ENCODE measurements at places on chromosomes 11 and 22.

DNA sequence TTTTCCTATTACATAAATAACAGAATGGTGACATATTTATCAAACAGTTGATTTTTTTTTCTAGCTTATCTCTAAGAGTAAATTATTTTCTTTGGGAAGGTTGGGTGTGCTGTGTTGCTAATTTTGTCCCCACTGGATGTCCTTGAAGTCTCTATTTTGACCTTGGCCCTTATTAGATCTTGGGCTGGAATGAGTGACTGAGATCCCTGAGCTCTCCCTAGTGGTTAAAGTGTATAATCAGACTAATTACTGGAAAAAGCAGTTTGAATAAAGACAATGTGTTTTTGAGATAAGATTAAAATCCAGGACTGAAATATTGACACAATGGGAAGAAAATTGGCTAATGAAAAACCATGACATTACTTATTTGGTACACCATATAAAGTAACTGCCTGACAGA is 56.1 kb downstream of the AASDHPPT start:
- DNase-seq: no peak

GRCh38 chr11:75852406-75853017 is 37.5 kb downstream of the UVRAG start:
- no peak for DNase-seq

DNA sequence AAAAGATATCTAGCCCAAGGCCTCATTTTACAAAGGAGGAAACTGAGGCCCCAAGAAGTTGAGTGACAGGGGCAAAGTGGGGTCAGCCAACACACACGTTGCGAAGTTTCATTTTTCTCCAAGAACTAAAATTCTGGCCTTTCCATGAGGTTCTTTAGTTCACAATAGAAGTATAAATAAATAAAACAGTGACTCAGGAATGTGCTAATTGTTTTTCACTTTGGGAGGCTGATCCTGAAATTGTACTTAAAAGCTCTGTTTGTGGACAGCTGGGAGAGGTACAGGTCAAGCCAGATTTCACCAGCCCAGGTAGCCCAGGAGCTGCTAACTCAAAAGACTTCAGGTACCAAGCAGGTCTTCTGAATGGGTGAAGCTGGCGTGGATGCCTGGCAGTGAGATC is 105.2 kb downstream of the TRAF6 start:
- no peak for DNase-seq

GRCh38 chr11:128970598-128971190 is 28.0 kb upstream of the TP53AIP1 start:
- no peak for DNase-seq

- DNase-seq: no peak
These were observed 855 bp upstream of the MS4A5 start for GRCh38 chr11:60428517-60428916.

DNA sequence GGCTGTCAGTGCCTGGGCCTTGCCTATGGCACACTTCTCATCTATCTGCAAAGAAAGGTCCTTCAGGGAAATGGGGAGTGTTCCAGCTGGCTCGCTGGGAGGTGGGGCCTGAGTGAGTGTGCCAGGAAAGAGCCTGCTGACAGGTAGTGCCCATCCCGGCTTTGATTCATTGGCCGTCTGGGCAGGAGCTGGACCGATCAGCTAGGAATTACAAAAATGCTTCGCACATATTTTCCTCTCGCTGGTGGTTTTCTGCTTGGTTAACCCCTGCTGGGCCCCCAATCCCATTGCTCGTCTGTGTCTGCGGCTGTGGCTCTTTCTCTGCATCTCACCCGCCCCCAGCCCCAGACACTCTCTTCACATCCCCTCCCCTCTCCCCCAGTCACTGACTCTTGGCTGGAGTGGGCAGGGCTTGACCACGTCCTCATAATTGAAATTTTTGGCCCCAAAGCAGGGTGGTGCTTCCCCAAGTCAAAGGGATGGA is 10.8 kb downstream of the LIF start:
- no peak for DNase-seq

DNA sequence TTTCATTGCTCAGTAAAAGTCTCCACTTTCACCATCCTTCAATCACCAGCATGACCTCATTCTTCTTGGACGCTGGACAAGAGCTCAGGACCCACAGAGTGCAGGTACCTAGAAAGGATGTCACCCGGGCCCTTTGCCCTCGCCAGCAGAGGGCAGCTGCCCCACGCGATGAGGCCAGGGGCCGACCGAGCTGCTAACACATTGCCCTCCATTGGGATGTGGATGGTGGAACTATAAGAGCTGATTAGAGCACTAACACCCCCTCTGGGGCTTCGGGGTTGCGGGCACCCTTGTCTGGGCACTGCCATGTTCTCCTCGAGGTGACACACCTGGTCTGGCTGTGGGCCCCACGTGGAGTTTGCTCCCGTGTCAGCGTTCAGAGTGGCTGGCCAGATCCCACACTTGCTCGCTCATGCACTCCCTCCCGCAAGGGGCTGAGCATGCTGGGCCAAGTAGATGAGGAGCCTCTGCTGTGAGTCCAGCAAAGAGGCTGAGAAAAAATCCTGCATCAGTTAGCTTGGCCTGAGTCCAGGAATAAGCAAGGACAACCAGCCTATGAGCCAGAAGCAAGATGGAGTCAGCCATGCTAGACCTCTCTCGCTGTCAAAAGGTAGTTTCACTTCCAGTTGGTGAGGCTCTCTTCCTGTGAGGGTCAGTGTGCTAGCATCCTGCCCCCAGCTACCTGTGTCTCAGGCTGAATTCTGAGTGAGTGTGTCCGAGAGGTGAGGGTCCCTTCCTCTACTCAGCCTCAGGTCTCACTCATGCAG is 9.8 kb downstream of the KRTAP5-6 start:
- no peak for DNase-seq

DNA sequence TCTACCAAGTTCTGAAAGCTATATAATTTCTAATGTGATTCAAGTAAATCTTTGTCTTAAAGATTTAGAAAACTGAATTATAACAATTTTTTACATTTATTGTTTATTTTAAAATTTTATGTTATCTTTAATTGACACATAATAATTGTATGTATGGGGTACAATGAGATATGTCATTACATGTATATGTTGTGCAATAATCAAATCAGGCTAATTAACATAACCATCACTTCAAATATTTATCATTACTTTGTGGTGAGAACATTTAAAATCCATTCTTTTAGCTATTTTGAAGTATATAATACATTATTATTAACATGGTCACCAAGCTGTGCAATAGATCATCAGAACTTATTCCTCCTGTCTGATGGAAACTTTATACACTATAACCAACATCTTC is 181.1 kb downstream of the DDX10 start:
- no peak for DNase-seq

DNA sequence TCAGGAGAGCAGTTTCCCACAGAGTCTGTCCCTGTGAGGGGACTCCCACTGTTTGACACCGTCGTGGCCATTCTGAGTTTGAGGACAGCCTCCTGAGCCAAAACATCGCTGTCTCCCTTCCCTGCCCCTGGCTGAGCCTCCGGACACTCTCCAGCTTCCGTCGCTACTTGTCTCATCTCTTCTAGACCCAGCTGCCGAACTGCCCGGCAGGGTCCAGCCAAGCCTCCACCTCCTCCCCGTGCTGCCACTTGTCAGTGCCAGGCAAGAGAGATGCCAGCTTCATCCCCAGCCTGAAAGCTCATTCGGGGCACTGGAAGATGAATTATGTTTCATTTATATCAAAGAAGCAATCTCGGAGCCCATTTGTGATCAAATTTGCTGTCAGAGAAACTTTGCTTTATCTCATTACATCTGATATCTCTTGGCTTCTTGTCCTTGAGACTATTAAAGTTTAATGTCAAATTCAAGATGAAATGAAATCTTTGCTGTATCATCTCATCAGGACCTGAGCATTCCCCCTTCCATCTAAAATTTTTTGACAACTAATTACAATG is 283.9 kb downstream of the BUD13 start:
- DNase-seq: no peak

- DNase-seq: no peak
These were observed 2.1 kb downstream of the TOLLIP start for GRCh38 chr11:1307163-1307870.

GRCh38 chr11:116715383-116715782 is 57.4 kb downstream of the BUD13 start:
- DNase-seq: no peak

DNA sequence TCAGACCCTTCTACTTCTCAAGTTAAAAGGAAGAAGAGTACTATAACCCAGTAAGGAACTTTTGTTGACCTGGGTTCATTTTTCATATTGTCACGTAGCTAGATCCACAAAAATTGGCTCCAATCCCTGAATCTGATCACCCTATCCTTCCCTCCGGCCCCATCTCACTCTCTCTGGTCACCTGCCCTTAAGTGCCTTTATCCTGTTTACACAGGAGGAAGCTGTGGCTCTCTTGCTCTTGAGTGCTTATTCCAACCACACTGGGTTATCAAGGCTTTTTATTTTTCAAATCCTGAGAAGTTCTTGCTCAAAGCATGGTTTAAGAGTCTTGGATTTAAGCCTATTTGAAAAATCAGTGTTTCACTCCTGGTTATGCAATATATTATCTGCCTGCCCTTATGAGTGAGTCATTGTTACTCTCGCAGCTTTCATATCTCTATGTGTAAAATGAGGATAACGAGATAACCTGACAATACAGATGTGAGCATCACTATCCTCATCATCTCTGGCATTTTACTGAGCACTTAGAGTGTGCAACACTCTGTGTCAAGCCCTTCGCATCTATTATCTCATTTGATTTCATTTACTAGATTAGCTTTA is 293.9 kb downstream of the GUCY1A2 start:
- DNase-seq: no peak

DNA sequence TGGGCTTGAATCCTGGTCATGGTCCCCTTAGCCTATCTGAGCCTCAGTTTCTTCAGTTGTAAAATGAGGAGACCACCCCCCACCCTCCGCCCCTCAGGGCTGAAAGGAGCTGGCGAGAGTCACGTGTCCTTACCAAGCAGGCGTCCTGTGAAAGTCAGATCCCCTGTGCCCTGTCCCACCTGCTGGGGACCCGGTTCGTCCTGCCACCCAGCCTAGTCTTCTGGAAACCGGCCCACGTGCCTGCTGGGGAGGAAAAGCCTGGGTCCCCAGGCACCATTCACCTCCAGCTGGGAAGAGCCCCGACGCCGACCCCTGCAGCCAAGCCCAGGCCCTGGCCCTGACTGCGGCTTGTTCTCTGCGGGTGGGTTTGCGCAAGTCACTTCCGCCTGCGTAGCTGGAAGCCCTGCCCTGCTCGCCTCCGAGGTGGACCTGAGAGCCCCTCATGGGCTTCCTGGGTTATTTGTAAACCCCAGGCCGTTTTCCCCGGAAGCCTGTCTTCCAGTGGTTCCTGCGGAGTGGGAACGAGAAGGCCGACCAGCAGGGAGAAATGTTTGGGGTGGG is 679 bp upstream of the SSH3 start:
- DNase-seq: no peak
